ENCODE measurements at places on chromosomes 7 and 10.

DNA sequence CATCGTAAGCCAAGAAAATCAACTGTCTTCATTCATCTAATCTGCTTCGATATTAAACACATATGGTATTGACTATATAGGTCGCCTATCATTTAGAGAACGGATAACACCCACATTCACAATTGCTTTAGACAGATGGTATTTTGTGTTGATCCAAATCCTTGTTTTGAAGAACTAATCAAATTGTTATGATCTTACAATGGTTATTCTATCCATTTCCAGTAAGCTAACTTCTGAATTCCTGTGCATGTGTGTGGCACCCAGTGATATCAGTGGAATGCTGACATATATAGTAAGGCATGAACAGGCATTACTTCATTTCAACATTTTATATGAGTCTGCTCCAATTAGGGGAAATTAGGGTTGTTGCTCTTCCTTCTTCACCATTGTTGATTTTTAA, 98.8 kb downstream of the SEMA3E start:
- no peak for DNase-seq

DNA sequence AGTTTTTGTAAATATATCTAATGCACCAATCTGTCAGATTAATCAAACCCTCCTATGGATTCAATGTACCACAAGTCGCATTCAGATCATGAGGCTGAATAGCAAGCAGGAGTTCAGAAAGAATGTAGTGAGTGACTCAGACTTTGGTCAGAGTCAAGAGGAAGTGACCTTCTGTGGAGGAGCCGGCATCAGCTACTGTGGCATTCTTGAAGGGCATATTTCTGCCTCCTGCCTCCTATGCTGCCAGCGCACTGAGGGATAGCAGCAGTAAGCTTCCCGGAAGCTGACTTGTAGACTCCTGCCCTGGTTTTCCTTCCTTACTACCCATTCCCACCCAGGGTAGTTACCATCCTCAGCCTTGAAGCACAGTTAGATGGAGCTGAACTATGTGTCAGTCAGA, 867.5 kb downstream of the NRG3 start:
- DNase-seq: no peak

DNA sequence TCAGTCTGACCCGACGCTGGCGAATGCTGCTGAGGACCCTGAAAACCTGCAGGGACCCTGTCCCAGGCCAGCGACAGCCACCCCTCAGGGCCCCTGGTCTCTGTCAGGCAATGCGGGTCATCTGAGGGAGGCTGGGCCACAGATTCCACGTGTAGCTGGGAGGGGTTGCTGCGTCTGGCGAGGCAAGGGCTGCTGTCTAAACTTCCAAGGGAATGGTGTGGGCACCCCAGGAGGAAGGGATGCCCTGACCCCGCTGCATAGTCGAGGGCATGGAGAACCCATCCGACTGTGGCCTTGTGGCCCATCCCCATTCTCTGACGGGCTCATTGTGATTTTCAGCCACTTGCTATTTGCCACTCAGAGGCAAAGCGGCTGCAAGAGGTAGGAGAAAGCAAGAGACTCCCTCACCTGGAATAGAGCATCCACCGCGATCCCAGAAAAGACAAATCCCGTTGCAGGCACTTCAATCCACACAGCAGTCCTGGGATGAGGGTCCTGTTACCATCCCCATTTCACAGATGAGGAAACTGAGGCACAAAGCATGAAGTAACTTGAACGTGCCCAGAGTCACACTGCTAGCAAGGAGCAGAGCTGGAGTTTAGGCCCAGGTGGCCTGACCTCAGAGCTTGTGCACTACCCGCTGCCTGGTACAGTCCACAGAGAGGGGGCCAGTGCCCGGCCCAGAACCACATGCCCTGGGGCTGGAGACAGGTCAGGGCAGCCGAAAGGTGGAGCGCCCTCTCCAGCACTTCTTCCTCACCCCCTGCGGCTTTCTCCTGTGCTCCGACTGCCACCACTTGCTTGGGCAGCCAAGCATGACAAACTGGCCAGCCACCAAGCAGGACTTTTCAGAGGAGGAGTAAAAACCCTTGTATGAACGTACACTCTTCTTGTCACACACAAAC, 163.8 kb upstream of the KLF14 start:
- no peak for DNase-seq

DNA sequence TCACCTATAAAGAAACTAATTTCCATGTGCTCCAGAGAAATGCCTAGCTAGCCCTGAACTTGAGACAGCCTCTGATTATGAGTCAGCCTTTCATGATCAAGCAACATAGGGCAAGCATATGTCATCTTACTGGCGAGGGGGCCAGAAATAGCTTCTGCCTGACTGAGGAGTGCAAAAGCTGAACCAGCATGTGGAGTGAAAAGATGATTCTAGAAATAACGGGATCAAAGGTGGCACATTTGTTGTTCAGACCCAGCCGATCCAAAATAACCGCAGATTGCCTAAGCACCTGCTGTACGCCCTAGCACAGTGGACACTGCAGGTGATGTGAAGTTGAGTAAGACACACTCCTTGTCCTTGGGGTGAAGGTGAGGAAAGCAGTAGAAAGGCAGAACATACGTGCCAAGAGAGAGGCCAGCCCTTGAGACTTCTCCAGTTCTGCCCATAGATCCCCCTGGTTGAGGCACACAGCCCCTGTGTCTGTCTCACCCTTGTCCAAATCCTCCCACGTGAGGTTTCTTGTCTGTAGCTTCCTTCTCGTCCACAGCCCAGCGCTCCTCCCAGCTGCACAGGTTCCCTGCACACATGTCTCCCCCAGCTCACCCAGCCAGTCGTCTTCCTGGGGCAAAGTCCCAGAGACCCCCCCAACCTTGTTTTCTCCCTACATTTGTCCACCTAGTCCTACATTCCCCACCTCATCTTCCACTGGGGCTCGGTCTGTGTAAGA, 2.8 kb upstream of the BCL7B start:
- DNase-seq: peak; percentile 83

DNA sequence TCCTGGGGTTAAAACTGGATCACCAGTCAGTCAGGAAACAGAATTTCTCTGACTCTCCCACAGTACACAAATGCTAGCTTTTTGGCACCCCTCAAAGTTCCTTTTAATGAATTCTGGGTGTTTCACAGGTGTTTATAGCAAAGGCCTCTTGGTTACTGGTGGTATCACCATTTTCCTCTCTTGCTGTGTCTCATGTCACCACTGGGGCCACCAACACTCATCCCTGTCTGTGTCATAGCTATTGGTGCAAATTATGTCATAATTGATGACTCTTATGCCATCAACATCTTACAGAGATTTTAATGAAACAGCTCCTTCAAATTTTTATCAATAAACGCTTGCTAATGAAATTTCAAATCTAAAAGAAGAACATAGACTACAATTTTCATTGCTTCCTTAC, 27.7 kb upstream of the OSBPL3 start:
- no peak for DNase-seq

- peak; percentile 81 for DNase-seq
Measured at GRCh38 chr7:102898532-102898859, 14.3 kb upstream of the LRRC17 start.

DNA sequence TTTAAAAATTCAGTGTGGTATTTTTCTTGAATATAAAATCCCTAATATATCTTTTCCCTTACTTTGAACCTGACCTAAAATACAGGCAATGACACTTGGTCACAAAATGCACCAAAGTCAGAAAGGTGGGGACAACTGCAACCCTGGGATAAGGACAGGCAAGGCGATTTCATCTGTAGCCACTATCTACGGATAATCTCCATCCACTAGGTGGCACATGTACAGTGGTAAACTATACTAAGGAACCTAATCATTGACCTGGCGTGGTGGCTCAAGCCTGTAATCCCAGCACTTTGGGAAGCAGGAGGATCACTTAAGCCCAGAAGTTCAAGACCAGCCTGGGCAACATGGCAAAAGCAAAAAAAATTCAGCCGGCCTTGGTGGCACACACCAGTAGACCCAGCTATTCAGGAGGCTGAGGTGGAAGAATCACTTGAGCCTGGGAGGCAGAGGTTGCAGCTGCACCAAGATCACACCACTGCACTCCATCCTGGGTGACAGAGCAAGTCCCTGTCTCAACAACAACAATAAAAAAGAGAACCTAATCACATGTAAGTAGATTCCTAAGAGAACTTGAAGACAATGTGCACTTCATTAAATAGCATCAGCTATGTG, 98.9 kb downstream of the KMT2C start:
- DNase-seq: peak; percentile 41

- DNase-seq: no peak
Measured at GRCh38 chr7:46725838-46726237, 804.8 kb upstream of the IGFBP3 start.

DNA sequence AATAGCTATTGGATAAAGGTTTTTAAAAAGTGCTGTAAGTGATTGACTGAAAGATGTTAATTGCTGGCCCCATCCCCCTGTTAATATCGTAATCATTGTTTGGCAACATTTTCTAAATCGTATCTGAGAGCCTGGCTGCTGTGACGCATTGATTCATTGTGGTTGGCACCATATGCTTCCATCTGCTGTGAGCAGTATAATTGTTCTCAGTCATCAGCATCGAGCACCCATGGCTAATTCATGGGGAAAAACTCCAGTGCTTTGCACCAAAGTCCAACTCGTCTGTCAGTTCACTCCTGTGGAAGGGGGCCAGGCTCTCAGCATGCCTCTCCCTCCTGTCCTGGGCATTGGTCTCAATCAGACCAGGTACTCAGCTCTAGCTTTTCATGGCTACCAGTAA, 205.2 kb downstream of the STK31 start:
- no peak for DNase-seq

DNA sequence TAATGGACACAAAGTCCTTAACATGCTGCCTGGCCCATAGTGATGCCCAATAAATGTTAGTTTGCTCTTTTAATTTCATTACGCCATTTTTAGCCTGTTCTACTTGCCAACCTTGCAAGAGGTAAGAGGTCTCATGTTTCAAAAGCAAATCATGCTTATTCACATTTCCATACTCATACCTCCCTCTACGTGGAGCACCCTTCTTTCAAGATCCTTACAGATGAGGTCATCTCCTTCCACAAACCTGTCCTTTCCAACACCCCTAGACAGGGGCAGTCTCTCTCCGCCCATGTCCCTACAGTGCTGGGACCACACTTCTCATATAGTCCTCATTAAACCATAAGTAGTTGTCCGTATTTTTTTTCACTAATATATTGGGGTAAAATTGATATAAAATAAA, 271.3 kb downstream of the FGFR2 start:
- no peak for DNase-seq

DNA sequence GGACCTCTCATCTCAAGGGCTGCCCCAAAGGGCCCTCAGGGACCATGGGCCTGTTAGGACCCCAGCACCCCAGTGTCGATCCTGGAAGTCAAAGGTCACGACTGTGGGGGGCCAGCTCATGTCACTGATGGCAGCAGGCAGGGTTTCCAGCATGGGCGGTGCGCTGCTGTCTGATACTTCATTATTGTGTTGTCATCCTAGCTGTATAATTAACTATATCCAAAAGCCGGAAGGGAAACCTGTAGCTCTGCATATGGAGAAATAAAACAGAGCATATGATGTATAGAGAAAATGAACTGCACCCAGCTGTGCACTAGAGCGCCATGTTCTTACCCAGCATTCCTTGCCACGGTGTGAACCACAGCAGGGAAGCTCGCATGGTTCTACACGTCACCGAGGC, 196.3 kb downstream of the EBF3 start:
- no peak for DNase-seq

- no peak for DNase-seq
Measured at GRCh38 chr10:23174977-23175512, 17.1 kb upstream of the PTF1A start.

GRCh38 chr10:60572511-60573194, 183.0 kb upstream of the ANK3 start:
- peak; percentile 13 for DNase-seq

- DNase-seq: no peak
Measured at GRCh38 chr10:77829356-77829755, 97.2 kb downstream of the DLG5 start.

DNA sequence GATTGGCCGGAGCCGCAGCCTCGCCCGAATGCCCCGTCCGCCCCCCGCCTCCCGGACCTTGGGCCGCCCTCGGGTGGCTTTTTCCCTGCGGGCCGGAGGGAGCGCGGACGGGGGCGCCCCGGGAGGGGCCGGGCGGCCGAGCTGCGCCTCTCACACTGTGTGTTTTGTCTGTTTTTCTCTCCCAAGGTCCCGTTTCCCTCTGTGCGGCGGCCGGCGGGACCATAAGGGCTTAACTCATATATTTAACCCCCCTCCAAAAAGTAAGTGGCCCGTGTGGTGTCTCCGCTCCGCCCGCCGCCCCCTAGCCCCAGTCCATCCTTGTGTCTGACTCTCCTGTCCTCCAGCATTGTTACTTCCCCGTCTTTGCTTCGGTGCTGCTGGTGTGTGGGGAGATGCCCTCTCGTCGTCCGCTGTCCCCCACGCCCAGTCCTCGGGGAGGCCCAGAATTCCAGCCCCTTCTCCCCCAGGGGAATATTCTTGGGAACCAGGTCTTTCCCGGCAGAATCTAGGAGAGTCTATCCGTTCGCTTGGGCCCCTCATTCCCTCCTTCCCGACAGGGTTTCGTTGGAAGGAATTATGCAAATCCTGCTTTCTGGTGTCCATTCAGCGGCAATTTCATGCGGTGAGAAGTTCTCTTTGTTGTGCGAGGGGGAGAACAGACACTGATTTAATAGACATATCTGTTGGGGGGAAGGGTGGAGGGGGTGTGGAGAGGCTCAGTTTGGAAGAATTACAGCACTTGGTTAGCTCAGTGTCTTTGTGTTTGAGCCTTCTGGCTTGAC, 1.3 kb downstream of the LCOR start:
- peak; percentile 59 for DNase-seq

DNA sequence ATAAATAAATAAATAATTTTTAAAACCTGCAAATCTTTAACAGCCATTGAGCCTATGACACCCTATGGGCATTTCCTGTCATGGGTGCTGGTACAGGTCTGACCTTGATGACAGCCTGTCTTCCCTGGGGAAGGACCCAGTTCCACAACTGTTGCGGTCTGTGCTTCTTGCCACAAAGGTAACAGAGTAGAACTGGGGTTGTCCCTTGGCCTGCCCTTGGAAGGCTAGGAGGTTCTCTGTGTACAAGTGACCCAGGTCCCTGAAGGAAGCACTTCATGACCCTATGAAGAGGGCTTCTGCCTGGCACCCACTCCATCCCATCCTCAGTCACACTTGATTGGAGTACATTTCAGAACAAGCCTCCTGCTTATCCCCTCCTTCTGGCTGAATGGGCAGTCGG, 66.9 kb downstream of the OGDH start:
- DNase-seq: no peak

DNA sequence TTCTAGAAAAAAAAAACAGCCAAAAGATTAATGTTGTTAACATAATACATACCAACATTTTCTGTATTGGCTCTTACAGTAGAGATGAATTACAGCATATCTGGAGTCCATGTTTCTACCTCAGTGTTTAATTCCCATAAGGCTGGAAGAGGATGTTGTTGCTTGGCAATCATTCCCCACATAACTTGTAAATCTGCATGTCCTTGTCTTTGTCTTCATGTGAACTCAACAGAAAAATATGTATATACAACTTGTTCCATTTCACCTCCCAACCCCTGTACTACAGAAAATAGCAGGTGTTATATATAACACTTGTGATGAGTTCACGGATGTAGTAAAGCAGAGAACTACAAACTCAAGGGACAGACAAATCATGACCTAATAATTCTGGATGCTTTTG, 160.9 kb upstream of the SEMA3C start:
- no peak for DNase-seq

All from suppressor macrophage (primary cell).